Forelimb muscle (tissue), 1 donor: ENCODE measurements at places on chromosomes 1 and 21. TPM values are rescaled to one million over a fixed set of nuclear protein-coding genes. Genes with fewer than 3 reads are reported as not detected.

DNA sequence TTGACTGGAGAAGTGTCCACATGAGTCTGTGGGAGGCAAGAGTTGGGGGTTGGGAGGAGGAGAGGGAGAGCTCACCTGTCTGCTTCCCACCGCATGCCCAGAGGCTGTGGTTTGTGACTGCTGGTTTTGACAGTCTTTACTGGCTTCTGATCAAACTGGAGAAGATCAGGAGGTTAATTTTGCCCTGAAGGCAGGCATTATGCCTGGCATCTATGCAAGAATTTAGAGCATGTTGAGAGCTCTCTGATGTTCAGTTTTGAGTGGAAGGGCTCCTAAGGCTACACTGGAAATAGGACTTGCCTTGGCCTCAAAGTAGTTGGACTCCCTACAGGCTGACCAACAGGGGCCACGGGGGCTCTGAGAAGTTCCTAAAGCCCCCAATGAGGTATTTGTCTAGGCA is 101.6 kb downstream of the TLR5 start:
- no peak for DNase-seq

- no peak for DNase-seq
Measured at GRCh38 chr1:71964188-71964587, 318.2 kb downstream of the NEGR1 start.

DNA sequence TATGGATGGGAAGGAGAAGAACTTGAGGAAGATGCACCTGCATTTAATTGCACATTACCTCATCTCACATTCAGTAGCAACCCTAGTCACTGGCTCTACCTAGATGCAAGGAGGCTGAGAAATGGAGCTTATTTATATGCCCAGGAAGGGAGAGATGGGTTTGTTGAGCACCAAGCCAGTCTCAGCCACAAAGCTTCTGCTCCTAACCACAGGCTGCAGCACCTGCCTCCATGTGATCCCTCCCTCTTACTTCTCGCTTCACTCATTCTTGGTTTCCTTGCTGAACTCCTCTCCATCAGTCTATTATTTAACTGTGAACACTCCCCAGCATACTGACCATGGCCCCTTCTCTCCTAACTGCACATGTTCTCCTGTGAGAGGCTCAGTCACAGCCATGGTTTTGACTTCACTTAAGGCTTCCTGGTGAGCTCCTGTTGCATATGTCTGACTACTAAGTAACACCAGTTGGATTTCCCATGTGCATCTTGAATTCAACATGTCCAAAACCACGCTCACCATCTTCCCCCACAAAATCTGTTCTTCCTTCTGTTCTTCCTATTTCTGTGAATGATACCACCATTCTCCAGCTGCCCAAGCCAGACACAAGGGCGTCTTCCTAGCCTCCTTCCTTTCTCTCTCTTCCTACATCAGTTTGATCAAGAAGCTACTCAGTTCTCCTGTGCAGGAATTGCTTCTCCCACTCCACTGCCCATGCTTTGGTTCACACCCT is 139.8 kb downstream of the AK5 start:
- DNase-seq = no peak

- DNase-seq = no peak
Measured at GRCh38 chr1:206886831-206887230, 10.4 kb upstream of the IL24 start.

GRCh38 chr1:30285501-30285932 is 437.9 kb downstream of the MATN1 start:
- DNase-seq = no peak

DNA sequence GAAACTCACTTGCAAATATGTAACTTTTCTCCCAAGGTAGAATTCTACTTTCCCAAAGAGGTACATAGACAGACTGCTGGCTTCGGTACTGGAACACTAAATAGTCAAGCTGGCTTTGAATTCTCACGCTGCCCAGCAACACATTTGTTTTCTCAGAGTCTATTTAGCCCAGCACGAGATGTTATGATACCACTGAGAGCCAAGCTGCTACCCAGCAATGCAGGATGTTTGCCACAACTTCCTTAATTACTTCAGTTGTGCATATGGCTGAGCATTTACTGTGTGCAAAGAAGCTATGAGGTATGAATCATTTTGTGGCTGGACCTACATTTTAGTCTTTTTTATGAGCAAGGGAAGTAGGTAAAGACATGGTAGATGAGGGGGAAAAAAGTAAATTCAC is 793.2 kb downstream of the PLA2G4A start:
- DNase-seq = no peak

GRCh38 chr1:157995583-157996169 is 2.2 kb downstream of the KIRREL1 start:
- no peak for DNase-seq

- no peak for DNase-seq
Measured at GRCh38 chr1:100785470-100786052, 66.0 kb downstream of the VCAM1 start.

DNA sequence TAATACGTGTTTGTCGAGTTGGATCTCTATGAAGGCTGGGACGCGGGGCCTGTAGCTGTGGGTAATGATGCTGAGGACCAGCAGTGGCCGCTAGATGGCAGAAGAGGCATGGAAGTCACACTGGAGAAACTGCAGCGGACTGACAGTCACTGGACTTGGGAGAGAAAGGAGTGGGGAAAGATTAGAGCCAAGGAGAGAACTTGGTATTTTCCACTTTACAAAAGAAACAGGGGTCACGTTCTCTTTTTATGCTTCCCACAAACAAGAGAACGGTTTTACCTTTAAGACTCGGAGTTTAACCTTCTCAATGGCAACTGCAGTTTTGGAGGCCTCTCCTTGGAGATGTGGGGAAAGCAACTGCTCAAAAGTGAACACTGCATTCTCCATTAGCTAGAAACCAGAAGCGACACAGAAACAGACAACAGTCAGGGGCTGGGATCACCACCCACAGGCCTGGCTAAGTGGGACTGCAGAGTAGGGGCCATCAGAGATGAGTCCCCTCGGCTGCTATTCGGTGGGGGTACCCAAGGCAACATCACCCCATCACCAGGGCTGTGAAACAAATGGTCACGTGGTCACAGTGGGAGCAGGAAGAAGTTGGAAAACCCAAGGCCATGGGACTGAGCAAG is 51.1 kb upstream of the EDEM3 start:
- peak; percentile 82 for DNase-seq

DNA sequence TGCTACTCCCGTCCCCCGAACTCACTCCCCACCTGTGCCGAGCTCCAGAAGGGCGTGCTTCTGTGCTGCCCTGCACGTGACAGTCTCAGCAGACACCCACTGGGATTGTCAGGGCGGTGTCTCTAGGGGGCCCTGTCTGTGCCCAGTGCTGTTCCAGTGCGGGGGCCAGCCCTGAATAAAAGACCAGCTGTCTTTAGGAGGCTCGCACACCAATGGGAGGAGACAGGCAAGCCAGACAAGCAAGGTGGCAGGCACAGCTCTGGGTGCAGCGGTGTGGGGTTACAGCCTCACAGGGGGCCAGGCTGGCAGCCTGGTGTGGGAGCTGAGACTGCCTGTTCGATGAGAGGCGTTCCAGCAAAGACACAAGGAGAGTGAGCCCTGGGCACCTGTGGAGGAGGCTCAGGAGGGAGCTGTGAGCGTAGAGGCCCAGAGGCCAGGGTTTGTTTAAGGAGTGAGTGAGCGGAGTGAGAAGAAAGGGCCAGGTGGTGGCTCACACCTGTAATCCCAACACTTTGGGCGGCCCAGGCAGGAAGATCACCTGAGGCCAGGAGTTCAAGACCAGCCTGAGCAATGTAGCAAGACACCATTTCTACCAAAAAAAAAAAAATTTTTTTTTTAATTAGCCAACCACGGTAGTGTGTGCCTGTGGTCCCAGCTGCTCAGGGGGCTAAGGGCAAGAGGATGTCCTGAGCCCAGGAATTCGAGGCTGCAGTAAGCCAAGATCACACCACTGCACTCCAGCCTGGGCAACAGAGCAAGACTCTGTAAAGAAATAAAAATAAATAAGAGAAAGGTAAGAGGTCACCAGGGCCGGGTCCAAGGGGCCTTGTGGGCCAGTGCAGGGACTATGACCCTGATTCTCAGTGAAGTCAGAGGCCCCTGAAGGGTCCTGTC is 48.2 kb upstream of the ARHGEF16 start:
- no peak for DNase-seq

DNA sequence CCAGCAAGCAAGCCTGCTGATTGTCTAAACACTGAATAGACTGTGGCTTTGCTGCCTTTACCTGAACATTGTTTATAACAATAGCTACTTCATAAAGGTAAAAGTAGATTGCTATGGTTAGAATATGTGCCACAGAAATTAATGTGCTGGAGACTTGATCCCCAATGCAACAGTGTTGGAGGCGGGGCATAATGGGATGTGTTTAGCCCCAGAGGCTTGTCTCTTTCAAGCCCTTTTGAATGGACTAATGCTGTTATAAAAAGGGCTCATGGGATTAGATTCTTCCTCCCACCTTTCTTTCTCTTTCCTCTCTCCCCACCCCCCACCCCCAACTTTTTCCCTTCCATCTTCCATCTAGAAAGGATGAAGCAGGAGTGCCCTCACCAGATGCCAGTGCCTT is 80.2 kb upstream of the PPP2R5A start:
- DNase-seq = no peak

GRCh38 chr21:27269644-27270043 is 302.8 kb upstream of the ADAMTS5 start:
- no peak for DNase-seq

DNA sequence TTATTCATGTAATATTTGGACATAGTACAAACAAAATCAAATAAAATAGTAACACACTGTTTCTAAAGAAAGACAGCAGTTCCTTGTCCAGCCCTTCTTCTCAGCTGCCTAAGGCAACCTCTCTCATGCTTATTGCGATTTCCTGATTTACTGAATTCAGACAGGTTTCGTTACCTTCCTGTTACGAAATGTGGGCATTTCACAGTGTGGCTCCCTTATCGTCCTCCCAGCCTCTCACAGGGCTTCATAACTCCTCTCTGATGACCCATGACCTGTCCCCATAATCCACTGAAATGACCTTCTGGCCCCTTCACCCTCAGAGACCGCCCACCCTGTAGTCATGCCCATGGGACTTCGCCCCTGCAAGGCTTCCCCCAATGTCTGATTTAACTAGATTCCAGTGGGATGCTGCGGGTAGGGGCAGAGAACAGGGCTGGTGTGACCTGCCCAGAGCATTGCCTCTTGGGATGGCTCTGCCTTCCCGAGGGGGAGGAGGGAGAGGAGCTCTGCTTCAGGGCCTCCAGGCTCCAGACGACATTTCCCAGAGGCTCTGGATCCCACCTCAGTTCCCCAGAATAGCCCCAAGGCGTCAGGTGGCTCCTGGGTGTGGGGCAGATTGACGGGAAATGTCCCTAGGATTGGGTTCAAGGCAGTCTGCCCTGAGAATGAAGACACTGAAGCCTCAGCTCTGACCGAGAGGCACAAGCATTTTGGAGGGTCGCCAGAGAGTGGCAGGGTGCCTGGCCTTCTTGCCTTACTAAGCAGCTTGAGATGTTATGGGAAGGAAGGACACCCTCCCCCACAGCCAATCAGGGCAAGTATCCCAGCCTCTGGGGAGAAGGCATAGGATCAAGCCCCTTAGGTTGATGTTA is 20.6 kb downstream of the PADI2 start:
- no peak for DNase-seq

DNA sequence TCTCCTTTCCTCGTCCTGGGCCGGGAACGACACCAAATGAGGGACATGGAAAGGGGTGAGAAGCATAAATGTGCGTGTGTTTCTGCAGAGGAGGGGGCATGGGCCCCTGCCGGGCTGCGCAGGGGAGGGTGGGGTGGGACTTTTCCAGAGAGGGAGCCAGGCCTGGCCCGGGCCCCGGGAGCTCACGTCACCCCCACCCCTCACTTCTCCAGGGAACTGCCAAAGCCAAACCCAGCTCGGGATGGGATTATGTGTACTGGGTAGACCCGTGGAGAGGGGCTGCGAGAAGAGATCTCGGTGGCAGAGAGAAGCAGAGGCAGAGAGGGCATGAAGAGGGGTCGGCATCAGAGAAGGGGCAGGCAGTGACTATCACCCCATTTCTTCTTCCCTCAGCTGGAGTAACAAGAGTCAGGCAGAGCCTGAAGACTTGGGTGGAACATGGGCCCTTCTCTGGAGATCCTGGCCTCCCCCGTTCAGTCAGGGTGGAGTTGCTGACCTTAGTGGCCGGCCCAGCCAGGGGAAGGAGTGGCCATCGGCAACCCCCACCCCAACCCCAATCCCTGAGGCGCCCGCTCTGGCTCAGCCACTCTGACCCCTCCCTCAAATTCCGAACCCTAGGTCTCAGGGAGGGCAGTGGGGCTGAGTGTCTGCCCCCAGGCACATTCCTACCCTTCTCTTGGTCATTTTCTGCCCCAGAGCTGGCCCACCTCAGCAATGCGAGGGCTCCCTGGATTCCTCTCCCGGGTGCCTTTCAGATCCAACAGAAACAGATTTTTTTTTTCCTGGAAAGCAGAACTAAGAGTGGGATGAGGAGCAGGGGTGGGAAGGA is 1.2 kb downstream of the ADAMTSL4 start:
- DNase-seq = no peak

DNA sequence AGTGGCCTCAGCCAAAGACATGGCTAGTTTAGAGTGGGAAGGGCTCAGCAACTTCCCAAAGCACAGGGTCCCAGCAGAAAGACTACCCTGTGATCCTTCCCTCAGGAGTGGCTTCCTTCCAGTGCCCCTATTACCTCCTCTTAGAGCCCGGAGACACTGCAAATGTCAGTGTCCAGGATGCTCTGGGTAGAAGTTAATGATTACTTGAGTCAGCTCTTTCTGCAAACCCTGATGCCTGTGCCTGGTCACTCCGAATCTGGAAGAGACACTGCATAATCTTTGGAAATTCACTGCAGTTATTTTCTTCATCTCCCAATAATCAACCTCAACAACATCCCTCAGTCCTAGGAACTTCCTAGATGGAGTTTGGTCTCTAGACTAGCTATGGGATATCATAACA is 27.2 kb upstream of the MGST3 start:
- DNase-seq = no peak

- DNase-seq = no peak
Measured at GRCh38 chr1:37606481-37607263, 10.9 kb upstream of the GNL2 start.

GRCh38 chr1:201925981-201926645 is 20.2 kb downstream of the LMOD1 start:
- no peak for DNase-seq

GRCh38 chr1:97038410-97038809 is 316.8 kb downstream of the PTBP2 start:
- DNase-seq = no peak

GRCh38 chr21:28311411-28312190 is 681.1 kb downstream of the LTN1 start:
- DNase-seq = no peak

DNA sequence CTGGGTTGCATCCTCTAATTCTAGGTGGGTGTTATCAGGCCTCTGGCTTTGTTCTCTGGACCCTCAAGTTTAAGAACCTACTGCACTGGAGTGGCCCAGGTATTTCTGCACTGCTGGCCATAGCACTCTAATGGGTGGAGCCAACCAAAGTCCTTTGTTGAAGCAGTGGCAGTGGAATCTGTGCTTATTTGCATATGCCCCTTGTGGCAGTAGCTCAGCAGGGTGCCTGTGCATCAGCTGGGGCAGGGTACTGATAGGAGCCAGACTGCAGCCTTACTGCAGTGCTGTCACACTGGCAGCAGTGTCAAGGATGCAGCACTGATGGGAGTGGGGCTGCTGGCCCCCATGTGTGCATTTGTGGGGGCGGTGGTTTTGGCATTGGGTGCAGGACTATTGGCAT is 660.6 kb downstream of the LRRIQ3 start:
- no peak for DNase-seq

RLF gene
- polyA plus RNA-seq = 13.3 TPM

CD2 gene
- 0.29 TPM for polyA plus RNA-seq

HRNR gene
- polyA plus RNA-seq = 0.03 TPM

FCRL6 gene
- polyA plus RNA-seq = 0.34 TPM

KRTAP10-7 gene
- polyA plus RNA-seq = not detected

RBP7 gene
- polyA plus RNA-seq = 3.2 TPM

PIGR gene
- not detected for polyA plus RNA-seq

TBX19 gene
- polyA plus RNA-seq = 1.3 TPM

IVL gene
- polyA plus RNA-seq = not detected
